MCF 10A (cell line): ENCODE measurements at places on chromosomes 2 and 18. TPM values are rescaled to one million over a fixed set of nuclear protein-coding genes. Genes with fewer than 3 reads are reported as not detected.

The SERPINB4 gene
- not detected in 2 replicates for total RNA-seq

The EVX2 gene
- not detected in 2 replicates for total RNA-seq

The PIAS2 gene
- total RNA-seq = 22.8 and 28.2 TPM in 2 replicates

The PRKAG3 gene
- not detected in 2 replicates for total RNA-seq

The DGUOK gene
- total RNA-seq = 74.4 and 92.3 TPM in 2 replicates

The SEPTIN10 gene
- 78.9 and 105 TPM in 2 replicates for total RNA-seq

The RHBDD1 gene
- 75.2 and 76.0 TPM in 2 replicates for total RNA-seq

The MXD1 gene
- 63.6 and 71.8 TPM in 2 replicates for total RNA-seq

The DOCK10 gene
- 0.96 and 1.6 TPM in 2 replicates for total RNA-seq

The TSPYL6 gene
- not detected in 2 replicates for total RNA-seq

The CRYBA2 gene
- total RNA-seq = not detected in 2 replicates
